GM18507 (cell line): ENCODE measurements at places on chromosomes 7 and 10.

DNA sequence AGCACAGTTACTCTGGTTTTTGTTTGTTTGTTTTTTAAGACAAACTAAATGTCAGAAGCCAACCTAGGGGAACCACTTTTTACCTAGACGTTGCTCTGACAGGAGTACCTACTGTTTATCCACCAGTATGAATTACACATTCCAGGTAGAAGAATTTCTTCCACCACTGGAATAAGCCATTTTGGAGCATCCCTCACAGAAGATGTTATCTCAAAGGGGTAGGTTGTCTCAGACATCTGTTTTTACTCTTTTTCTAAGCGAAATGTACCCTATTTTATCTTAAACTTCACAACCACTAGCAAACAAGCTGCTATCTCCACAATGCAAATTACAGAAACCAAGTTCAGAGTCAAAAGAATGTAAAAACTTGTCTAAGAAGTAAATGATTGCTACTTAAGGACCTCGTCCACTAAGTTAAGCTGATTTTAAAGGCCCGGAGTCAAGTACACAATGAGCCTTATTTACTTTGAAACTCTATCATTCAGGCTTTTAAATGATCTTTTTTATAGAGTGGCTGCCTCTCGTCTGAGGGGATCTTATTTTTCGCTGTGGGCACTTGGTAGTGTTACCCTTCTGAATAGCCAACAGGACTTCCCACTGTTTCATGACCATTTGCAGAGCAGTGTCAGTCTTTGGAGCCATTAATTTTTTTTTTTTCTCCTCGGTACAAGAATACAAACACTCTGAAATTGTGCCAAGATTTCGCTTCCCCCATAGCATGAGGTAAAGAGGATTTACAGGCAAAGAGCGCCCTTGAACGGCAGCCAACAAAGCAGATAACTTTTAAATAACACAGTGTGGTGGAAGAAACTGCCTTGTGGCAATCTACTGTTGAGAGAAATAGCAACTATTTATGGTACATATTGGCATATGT lies 15.7 kb upstream of the ARMC3 start:
- no peak for DNase-seq

GRCh38 chr10:71278691-71279588 lies 40.1 kb upstream of the SLC29A3 start:
- no peak for DNase-seq

- no peak for DNase-seq
Measured at GRCh38 chr10:570628-571163, 118.8 kb downstream of the DIP2C start.

DNA sequence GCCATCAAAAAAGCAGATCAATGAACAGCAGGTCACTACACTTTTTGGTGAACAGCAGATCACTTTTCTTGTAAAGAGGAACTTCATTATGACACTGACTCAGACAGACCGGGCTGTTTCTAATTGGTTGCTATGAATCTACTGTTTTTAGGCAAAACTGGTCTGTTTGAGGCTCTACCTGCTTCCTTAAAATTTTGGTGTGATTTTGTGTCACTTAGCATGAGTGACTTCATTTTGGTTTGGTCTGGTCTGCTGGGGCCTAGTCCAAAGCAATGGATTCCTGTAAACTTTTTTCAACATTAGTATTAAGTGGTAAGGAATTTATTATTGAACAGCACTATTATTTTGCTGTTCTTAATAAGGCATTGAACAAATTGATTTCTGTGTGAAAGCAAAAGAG lies 41.8 kb upstream of the C10orf71 start:
- DNase-seq = no peak

GRCh38 chr7:112132051-112132694 lies 74.0 kb downstream of the DOCK4 start:
- no peak for DNase-seq

DNA sequence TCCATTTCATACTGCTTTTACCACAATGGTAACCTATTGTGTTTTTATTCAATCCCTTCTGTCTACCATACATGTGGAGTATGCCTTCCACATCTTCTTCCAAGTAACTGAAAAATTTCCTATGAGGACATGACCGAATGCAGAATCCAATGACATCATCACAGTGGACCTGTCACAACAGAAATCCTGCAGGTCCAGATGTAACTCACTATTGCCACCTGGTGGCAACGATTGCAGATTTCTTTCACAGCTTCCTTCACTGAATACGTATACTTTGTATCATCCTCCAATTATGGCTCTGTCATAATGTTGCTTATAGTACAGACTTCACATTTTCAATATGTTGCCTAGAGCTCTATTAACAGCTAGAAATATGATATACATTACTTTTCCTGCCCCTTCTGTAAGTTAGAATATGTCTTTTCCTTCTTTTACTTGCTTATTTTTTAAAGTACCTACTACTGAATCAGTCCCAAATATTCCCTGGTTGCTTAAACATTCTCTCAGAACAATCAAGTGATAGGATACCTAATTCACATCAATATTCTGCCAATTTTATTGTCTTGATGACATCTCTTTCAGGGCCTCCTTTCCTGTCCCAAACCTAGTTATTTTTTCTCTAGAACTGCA lies 45.4 kb downstream of the SLC13A1 start:
- DNase-seq = peak; percentile 3

GRCh38 chr7:49294611-49295010 lies 370.3 kb downstream of the CDC14C start:
- no peak for DNase-seq

DNA sequence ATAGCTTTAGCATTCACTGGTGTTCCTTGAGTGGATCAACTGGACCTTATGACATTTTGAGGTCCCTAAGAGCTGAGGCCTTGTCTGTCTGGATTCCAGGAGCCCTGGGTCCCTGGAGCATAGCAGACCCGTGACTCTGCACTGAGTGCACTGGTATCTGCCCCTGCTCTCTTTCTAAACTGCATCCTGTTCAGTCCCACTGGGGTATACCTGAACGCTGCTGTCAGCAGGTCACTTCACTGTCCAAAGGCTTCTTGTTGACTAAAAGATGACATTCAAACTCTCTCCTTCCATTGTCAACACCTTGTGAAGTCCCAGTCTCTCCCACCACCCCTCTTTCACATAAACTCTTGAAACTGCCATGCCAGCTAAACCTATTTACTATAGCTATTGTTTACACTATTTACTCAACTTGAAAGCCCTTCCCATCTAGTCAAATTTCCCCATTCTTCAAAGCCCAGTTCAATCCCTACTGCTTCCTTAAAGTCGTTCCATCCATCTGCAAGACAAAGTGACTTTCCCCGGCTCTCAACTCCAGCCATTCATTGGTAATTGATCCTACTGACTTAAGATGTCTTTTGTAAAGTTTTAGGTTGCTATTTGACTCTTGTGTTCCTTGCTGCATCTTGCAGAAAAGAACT lies 523.3 kb downstream of the KCNMA1 start:
- DNase-seq = no peak

GRCh38 chr10:104329735-104330134 lies 8.5 kb downstream of the ITPRIP start:
- no peak for DNase-seq
